ENCODE measurements at places on chromosomes 12 and 14.

DNA sequence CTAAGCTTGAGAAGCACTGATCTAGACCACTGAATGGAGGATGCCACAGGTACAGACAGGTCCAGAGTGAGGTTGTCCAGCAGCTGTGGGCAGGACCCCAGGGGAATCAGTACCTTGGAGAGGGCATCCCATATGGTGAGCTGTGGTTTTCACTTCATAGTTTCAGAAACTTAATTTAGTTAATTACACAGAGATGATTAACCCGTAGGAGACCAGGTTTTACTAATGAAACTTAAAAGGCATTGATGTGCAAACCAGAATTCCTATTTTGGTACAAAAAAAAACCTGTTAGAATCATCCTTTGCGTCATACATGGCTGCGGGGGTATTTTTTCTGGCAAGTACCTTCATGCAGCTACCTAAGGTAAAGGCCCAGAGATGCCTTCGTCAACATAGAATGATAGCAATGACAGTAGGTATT is 159.3 kb downstream of the DACT1 start:
- DNase-seq: no peak

- DNase-seq: no peak
These were observed 208.9 kb downstream of the CACNA1C start for GRCh38 chr12:2261708-2262107.

DNA sequence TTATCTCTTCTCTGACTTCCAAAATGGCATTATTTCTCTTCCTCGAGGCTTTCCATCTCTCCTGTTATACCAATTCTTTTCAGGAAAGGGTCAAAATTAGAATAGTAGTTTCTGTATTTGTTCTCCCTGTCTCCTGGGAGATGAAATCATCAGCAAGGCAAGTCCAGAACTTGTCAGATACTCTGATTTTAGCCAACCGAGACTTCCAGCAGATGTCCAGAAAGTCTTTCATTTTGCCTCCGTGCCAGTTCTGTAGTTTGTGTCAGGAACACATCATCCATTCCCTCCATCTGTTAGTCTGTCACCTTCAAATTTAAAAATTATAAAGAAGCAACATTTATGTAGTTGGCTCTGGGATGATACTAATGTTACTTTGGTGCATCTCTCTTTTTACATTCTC is 275.7 kb downstream of the CCDC59 start:
- DNase-seq: no peak

- DNase-seq: no peak
These were observed 242.7 kb upstream of the E2F7 start for GRCh38 chr12:77308056-77308455.

DNA sequence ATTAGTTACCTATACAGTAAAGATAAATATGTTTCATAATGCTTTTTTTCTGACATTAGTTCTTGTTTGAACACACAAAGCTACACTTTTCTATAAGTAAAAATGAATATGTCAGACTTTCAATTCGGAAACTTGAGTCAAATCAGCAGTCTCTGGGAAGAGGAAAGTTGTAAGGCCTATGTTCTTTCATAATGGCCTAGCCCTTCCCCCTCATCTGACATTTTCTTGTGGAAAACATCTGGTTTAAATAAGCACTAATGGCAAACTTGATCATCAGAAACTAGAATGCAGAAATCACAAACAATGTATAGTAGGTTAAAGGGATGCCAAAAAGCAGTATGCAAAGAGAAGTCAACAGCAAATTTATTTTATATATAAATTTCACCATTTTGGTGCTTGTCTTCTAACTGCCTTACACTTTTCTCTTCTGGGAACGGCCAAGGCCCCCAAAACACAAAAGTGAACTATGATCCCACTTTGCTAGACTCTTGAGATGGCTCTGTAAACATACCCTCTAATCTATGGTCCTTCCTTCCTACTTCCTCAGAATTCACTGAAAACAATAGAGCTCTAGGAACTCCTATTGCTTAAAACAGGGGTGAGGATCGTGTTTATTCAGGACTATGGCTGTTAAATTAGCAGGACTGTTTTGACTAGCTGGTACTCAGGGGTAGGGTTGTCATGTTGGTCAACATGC is 444.1 kb downstream of the RAD51B start:
- no peak for DNase-seq

DNA sequence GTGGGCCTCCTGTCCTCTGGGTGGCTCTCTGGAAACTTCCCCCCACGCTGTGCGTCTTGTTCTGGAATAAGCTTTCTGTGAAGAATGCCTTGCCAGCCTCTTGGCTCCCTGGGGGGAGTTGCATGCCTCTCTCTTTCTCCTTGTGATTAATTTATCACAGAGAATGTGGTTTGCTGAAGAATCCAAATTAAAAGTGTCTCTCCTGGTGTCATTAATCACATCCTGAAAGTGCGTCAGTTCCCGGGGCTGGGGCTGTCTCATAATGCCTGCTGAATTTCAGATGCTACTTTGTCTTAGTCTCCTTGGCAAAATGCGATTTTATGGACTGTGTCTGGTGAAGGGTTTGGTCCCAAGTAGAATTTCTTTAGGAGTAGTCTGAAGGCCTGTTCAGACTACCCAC is 787.7 kb upstream of the TMEM132C start:
- DNase-seq: no peak

DNA sequence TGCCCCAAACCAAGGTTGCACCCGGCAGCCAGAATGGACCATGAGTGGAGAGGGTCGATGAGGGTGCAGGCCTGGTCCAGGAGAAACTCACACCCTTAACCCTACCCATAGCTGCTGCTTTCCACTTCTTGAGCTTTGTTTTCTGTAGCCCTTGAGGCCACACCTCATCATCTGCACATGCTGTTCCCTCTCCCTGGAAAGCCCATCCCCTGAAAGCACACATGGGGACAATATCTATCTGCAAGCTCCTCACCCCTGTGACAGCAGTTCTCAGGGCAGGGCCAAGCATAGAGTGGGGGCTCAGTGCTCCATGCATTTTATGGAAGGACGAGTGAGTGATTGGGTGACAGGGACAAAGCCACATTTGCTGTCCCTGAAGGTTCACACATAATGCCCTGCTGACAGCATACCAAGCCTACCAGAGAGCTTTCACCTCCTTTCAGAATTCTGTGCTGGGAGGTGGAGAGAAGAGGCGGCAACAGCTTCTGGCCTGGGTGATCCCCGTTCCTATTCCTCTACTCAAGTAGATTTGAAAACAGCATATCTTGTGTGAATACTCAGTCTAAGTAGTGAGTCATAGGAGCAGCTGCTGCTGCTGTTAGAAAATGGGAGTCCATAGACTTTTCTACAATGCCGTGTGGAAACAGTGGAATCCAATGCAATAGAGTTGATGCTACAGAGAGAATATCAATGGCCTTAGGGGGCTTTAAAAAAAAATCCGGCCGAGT is 44.6 kb downstream of the SRGAP1 start:
- no peak for DNase-seq
